Hematopoietic multipotent progenitor cell treated with erythropoietin and hydrocortisone succinate and interleukin-3 and kit ligand, for 15 days (in vitro differentiated cells): ENCODE measurements at places on chromosomes 16 and 17.

DNA sequence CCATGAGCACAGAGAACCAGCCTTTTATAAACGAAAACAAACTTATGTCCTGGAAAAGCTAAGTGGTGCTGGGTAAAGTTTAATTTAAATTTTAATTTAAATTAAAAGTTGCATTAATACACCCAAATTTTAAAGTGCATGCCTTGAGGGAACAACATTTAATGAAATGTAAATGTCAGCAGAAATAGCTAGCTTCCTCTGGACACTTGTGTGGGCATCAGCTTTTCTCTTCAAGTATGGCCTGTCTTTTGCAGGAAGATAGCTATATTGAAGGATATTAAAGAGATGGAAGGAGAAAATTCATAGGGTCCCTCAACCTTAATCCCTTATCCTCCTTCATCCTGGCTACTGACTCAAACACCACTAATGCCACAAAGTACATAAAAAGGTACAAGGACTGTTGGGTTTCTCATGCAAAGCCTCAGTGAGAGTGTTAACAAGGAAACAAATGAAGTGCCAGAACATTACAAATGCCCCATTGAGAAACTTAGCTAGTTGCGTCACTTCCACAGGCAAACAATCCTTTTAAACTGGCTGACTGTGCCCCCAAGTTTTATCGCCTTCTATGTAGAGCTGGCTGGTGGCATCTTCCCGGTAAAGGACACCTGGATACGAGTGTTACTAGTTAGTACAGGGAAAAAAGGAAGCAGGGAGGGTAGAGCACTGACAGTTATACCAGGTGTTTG is 14.1 kb downstream of the PHF12 start:
- no peak for DNase-seq

- DNase-seq = no peak
Measured at GRCh38 chr16:67445441-67445912, 14.6 kb downstream of the HSD11B2 start.

DNA sequence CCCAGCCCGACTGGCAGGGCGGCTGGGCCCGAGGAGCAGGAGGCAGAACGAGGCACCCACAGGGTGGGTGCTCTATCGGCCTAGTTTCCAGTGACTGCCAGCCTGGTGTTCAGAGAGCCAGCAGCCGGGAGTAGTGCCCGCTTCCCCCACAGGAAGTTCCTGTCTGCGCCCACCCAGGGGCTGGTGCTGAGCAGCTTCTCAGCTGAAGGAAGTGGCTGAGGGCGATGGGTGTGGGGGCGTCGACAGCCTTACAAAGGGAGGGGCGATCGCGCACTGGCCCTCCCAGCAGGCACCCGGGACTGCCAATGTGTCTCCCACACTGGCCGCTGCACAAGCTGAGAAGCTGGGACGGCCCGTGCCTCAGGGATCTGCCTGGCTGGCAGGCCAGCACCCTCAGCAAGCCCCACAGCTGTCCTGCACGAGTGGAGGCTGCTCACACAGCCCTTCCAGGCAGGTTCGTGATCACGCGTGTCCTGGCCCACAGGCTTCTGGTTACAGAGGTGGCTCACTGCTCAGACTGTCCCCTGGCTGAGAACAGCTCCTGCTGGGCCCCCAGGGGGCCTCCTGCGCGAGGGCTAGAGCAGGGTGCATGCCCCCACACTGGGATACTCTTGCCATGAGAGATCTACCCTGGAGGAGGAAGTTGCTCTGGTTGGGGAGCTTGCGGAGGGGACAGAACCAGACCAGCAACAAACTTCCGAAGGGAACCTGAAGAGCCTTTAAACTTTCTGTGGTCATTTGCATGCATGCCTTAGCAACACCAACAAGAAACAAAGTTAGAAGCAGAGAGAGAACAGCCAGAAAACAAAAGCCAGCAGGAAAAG is 2.5 kb downstream of the RNF166 start:
- DNase-seq = no peak

GRCh38 chr17:64039106-64039400 is 18.6 kb upstream of the ICAM2 start:
- no peak for DNase-seq

GRCh38 chr16:85539084-85539483 is 74.0 kb upstream of the GSE1 start:
- no peak for DNase-seq

GRCh38 chr17:48878920-48879898 is 13.4 kb upstream of the ATP5MC1 start:
- peak; percentile 76 for DNase-seq

- no peak for DNase-seq
Measured at GRCh38 chr17:69630056-69630635, 215.6 kb downstream of the MAP2K6 start.

- DNase-seq = no peak
Measured at GRCh38 chr17:77506371-77506991, 365.7 kb downstream of the SEC14L1 start.

GRCh38 chr16:15925631-15926030 is 23.8 kb upstream of the ABCC1 start:
- no peak for DNase-seq

GRCh38 chr17:65545705-65546523 is 15.5 kb downstream of the AXIN2 start:
- no peak for DNase-seq

DNA sequence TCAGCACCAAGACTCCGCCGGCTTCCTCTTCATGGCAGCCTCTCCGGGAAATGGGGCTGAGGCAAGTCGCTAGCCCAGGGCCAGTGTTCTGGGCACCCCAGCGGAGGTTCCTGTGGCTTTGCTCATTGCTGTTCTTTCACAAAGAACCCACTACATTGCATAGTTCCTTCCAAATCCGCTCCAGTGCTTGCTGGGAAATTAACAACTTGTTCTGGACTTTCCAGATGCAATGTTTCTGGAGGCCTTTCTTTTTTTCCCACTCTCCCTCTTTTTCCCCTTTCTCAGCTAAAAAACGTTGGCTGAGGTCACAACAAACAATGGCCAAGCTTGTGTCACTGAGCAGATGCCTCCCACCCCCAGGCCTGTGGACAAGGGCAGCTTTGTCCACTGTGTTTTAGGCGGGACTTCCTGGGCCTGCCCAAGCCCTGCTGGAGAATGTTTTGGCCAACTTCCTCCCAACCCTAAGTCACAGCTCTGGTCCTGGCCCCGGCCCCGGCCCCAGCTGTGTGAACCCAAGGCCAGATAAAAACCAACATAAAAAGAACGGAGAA is 131.5 kb upstream of the RCVRN start:
- no peak for DNase-seq
